ENCODE measurements at places on chromosomes 5 and 9.

DNA sequence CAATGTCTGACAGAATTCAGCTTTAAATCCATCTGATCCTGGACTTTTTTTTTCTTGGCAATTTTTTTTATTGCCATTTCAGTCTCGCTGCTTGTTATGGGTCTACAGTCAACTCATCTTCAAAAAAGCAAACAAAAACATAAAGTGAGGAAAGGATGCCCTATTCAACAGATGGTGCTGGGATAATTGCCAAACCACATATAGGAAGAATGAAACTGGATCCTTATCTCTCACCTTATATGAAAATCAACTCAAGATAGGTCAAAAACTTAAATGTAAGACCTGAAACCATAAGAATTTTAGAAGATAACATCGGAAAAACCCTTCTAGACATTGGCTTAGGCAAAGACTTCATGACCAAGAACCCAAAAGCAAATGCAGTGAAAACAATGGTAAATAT, 389.1 kb upstream of the ST8SIA4 start:
- DNase-seq = no peak

- DNase-seq = no peak
Observed at GRCh38 chr5:110294281-110294680, 432.2 kb downstream of the TMEM232 start.

DNA sequence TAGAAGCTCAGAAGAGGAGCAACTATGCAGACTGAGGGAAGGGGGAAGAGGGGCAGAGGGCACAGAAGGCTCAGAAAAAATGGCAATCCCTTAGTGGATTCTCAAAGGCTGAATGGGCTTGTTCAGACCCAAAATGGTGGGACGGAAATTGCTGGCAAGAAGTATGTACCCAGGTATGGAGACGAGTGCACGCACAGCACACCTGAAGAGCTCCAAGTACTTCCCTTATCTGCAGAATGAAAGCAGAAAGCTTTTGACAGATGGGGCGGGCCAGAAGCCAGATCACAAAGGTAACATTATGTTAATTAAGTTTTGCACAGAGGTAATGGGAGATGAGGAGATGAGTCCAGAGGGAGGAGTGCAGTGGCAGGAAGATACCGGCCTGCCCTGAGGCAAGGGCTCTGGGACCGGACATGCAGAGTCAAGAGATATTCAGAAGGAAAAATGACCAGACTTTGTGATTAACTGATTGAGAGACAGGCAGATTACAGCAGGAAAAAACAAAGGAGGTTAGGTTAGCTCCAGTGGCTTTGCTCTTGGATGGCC, 138.1 kb upstream of the PIK3R1 start:
- DNase-seq = no peak

- no peak for DNase-seq
Observed at GRCh38 chr9:7944572-7944971, 145.0 kb upstream of the DMAC1 start.

GRCh38 chr5:73380041-73380440, 68.5 kb downstream of the FOXD1 start:
- no peak for DNase-seq

DNA sequence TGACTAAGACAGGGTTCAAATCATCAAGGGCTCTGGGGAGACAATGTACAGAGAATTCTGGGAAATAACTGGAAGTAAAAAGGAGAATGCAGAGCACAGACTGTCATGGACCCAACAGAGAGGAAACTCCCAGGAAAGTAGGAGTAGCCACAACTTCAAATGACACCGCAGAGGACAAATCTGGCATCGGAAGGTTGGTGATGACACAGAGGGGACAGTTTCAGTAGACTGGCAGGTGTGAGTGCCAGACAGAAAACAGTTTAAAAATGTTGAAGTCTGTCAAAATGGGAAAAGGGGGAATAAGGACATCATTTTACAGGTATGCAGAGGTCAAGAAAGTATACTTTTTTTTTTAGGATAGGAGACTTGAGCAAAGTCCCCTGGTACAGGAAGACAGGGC, 70.2 kb downstream of the EPB41L4A start:
- no peak for DNase-seq

DNA sequence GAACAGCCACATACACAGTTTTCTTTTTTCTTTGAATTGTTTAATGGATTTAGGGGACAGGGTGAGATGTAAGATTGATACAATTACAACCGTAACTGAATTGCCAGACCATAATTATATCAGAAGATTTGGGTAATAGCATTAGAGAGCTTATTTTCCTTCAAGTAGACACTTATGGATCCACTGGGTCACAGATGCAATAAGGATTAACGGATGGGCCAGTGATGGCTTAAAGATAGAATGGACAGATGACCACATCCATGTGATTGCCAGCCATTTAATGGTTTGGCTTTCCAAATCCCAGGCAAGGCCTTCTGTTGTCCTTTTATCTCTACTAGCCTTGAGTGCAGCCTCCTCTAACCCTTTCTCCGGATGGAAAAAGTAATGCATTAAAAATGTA, 94.7 kb upstream of the NUDT12 start:
- DNase-seq = no peak

DNA sequence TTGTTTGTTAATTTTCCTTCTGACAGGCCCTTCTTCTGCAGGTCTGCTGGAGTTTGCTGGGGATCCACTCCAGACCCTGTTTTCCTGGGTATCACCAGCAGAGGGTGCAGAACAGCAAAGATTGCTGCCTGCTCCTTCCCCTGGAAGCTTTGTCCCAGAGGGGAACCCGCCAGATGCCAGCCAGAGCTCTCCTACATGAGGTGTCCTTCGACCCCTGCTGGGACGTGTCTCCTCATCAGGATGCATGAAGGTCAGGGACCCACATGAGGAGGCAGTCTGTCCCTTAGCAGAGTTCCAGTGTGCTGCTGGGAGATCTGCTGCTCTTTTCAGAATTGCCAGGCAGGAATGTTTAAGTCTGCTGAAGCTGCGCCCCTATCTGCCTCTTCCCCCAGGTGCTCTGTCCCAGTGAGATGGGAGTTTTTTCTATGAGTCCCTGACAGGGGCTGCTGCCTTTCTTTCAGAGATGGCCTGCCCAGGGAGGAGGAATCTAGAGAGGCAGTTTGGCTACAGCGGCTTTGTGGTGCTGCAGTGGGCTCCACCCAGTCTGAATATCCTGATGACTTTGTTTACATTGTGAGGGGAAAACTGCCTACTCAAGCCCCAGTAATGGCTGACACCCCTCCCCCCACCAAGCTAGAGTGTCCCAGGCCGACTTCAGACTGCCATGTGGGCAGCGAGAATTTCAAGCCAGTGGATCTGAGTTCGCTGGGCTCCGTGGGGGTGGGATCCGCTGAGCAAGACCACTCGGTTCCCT, 772.0 kb upstream of the FAM174A start:
- DNase-seq = no peak

DNA sequence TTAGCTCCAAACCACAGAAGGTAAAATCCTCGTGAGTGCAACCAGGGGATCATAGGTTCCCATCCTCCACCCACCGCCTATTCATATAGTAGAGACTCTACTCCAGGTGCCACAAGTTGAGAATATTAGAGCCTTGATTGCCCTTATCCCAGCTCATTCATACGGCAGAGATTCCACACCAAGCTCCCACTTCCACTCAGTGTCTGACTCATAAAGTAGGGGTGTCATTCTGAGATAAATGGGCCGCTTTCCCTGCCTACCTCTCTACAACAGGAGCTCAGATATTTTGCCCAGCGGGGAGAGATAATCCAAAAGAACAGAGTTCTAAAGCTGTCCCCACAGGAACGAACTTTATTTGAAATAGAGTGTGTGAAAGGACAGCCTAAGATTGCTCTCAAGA, 9.4 kb downstream of the SLC22A4 start:
- no peak for DNase-seq
